ENCODE measurements at places on chromosomes 1 and 21.

DNA sequence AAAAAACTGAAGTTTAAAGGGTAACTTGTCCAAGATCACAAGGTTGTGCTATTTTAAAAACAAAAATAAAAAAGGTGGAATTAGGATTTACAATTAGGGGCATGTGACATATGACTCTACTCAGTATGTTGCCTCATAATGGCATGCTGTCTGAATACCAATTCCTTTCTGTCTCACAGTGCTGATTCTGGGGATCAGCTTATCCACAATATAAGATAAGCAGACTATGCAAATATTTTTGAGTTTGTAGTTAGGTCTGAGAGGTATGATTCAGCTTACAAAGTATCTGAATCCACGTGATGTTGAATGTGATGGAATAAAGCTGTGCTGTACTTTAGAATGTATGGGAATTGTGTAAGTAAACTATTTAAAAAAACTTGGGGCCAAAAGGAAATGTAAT, 216.6 kb downstream of the HHIPL2 start:
- no peak for DNase-seq

DNA sequence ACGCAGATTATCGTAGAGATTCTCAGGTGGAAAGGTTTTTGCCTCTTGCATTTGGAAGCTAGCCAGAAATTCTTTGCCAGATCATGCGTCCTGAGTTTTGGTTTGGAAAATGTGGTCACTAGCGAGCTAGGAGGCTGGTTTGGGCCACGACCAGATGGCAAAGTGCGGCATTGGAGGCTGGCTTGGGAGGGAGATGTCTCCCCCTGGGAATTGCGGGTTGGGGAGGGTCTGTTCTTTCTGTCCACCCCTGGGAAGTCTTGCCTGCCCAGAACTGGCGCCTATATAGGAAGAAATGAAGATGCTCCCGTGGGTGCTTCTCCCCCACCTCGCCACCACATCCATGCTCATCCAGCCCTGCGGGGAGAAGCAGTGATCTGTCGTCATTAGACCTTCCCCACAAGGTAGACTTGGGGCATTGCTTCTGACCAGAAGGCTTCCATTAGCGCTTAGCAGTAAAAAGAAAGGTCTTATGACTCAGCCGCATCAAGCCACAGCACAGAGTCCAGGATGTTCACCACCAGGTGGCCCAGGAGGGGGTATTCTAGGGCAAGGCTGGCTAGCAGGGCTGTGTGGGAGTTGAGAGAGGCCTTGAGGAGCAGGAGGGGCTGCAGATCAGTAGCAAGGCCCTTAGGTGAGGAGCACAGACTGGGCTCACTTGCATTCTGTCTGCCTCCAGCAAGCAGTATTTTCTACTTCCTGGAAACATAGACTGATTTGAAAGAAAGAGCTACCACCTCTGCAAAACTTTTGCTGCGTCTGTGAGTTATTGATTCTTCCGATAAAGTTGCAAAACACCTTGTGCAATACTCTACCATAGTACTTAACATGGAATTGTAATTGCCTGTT, 1.5 kb upstream of the PTP4A2 start:
- DNase-seq = peak; percentile 65

DNA sequence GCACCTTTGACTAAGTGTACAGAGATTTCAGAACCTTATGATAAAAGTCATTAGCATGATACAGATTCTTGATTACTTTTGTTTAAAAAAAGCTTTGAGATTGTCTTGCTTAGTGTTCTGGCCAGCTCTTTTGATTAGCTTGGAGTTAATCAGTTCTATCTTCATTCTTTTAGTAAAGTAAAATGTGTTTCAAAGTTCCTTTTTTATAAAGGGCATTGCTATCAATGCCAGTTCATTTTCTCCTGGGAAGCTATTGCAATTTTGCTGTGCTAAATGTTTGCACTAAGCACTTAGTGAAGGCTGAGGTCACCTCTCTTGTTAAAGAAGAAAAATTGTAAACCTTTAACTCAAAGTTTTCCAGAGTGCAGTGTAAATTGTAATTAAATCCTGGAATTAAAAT, 946.7 kb upstream of the TMPRSS15 start:
- no peak for DNase-seq

GRCh38 chr1:84152649-84153056, 8.6 kb downstream of the PRKACB start:
- DNase-seq = no peak

GRCh38 chr1:12059722-12060464, 3.2 kb upstream of the TNFRSF8 start:
- no peak for DNase-seq

Data from mucosa of gallbladder (tissue), 1 donor.